Stimulated activated CD4-positive, alpha-beta T cell treated with anti-CD3 and anti-CD28 coated beads, TNF-alpha, amount 100 ng/mL, for 4 hours (primary cell): ENCODE measurements at places on chromosomes 2 and 18.

- DNase-seq = no peak
These were observed 1376.3 kb upstream of the CELF4 start for GRCh38 chr18:38941711-38942561.

DNA sequence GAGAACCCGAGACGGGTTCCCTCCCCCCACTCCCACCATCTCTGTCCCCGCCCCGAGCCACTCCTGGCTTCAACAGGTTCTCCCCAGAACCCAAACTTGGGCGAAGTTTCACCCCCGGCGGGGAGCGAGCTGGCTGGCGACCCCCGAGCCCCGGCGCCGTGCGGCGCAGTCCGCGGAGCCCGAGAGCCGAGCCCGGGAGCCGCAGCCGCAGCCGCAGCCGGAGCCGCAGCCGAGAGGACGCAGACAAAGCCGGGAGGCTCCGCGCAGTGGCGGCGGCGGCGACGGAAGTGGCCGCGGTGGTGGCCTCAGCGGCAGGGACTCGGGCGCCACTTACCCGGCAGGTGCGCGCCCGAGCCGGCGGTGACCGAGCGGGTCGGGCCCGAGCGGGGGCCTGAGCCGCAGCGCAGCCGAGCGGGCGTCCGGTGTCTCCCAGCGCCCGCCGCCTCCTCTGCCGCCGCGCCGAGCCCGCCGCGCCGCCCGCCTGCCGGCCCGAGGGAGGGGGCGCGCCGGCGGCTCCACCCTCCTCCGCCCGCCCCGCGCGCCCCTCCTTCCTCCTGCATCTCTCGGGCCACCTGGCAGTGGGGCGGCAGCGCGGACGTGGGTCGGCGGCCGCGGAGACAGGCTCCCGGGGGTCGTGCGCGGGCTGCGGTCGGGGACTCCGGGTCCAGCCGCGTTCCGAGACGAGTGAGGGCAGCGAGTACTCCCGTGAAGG lies at the start of gene ECEL1:
Gene ECEL1 (minus strand): TSS at position 450 of the 712 bp plus-strand sequence. CDS start 1,181 bp downstream, outside the sequence.
- no peak for DNase-seq

- no peak for DNase-seq
These were observed 8.3 kb downstream of the CTAGE1 start for GRCh38 chr18:22409445-22409844.

DNA sequence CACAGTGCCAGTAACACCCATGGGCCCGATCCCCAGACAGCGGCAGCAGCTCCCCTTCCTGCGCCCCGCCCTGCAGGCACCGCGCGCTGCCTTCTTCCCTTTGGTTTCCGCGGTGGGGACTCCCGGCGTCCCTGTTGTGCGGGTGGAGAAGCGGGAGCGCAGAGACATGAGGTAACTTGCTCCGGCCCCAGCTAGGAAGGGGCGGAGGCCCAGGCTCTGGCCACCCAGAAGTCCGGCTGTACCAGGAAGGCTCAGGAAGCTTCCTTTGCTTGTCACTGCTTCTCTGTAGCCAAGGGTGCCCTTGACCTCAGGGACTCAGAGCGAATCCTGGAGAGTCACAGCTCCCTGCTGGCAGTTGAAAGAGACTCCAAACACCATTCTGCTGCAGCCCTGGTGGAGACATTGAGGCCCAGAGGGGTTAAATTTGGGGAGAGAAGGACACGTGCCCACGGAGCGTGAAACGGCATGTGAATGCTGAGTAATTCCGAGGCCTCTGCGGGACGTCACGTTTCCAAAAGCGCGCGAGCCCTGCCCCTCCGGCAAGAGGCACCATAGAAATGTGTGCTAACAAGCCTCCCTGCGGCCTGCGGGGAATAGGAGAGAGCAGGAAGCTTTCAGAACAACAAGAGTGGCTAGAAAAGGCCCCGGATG lies 6.7 kb upstream of the ADCY3 start:
- DNase-seq = peak; percentile 16

DNA sequence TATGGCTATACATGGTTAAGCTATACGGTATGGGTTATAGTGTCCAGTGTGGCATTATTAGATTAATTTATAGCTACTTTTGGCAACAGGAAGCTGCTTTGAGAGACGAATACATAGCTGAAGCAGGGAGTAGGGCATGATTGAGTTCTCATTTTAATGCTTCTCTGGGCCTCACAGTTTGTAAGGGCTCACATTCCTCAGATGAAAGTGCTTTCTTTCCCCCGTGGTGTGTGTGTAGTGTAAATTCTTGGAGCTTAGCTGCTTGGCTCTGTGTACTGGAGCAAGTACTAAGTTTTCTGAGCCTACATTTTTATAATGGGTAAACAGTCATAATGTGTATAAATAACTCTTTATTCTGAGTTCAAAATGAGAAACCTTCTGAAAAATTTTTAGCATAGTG lies 173.7 kb downstream of the PTPRM start:
- DNase-seq = no peak

DNA sequence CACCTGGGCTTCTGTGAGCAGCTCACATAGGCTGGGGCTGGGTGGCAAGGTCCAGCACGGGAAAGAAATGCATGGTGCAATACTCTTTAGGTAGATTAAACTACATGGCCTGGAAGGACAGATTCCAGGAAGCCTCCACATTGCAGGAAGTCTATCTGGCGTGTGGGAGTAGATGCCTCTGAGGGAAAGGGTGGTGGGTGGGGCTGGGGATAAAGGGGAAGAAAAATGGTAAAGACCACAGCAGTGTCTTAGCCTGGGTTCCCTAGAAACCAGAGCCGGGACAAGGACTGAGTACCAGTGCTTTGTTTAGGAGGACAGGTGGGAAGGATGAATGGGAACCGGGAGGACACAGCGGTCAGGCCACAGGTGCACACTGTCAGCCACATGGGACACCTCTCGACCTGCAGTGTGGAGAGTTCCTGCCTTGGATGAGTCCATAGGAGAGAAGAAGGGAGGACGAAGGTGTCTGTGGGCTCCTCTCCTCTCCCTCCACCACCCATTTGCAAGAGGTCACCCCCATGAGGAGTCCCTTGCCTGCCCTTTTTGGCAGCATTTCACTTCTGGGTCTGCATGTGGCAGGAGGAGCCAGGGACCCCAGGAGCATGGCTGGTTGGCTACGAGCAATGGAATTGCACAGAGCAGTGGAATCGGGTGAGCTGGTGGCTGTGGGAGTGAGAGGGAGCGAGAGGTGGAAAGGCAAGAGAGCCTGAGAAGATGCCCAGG lies 91.5 kb upstream of the HS6ST1 start:
- no peak for DNase-seq

- DNase-seq = no peak
These were observed 69.4 kb downstream of the ZDBF2 start for GRCh38 chr2:206343816-206344215.

GRCh38 chr18:23073996-23074606 lies 61.2 kb upstream of the CABLES1 start:
- DNase-seq = no peak

DNA sequence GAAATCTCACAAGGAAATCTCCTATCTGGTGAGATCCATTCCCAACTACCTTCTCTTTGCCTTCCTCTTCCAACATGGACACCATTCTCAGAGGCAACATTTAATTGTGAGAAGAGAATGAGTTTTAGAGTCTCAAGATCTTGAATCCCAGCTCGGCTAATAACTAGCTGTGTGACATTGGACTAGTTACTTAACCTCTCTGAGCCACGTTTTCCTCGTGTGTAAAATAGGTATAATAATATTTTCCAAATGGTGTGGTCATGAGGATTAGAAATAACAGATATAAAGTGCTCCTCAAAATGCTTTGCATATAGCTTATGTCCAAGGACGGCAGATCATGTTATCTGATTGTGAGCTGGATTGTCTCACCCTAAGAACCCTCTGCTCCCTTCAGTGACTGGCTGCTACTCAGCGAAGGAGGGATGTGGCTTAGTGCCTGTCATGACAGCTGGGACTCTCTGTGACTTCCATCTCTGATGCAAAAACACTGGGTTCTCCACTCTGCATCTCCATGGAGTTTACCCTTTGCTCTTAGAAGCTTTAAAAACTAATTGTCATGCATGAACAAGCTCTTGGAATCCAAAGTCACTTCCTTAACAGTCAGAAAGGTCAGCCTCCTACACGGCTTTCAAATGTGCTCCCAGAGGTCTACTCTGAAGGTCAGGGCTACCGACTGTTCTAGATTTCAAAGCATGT lies 38.4 kb upstream of the MRPL19 start:
- DNase-seq = no peak

GRCh38 chr2:30134582-30134981 lies 12.2 kb upstream of the YPEL5 start:
- no peak for DNase-seq

GRCh38 chr18:77645170-77645872 lies 395.7 kb downstream of the GALR1 start:
- no peak for DNase-seq

GRCh38 chr2:122249673-122250072 lies 494.2 kb downstream of the TSN start:
- no peak for DNase-seq

GRCh38 chr2:9779596-9780264 lies 63.5 kb upstream of the TAF1B start:
- no peak for DNase-seq

GRCh38 chr18:50460716-50461115 lies 85.9 kb downstream of the SKA1 start:
- no peak for DNase-seq

DNA sequence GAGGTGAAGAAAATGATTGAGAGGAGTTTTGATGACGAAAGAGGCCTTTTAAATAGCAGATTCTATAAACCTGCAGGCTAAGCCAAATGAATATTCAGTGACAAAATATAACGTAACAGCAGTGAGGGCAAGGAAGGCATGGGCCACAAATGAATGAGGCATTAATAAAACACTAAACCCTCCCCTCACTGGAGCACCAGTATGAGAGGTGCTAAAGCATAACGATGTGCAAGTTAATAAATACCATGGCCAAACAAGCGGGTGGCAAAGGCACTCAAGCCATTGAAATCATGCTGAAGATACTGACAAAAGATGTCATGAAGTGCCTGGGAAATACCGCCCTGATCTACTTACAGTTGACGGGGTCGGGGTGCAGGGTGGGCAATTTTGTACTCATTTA lies 30.2 kb upstream of the LONRF2 start:
- no peak for DNase-seq

DNA sequence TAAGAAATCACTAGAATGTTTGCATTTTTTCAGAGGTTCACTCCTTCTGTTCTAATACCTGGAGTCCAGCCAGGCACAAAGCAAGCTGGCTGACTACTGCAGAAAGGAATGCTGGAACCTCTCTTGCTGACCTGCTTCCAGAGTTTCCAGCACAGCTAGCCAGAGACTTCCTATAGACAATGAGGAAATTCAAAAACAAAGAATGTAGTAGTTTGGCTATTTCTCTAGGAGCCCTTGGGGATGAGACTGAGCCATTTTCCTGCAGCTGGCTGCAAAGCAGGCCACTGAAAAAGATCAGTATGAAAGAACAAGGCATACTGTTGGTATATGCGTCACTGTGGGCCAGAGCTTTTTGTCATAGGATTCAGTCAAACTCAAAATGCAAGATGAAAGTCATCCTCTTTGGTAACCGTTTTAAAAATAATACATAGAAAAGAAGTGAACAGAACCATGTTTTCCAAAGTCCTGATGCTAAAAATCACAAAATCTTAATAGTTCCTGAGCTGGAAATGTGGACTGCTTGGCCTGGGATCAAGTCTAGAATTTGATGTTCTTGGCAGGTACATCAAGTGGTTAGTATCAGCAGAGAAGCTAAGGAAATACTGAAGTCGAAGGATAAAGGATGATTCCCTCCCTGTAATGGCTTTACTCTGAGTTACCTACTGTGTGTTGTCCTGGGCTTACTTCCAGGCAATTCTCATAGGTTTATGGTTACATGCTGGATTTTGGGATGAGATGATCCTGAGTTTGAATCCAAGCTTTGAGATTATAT lies 9.0 kb upstream of the DSEL start:
- DNase-seq = no peak

- DNase-seq = no peak
These were observed 2.1 kb upstream of the ZBTB14 start for GRCh38 chr18:5297597-5297996.

DNA sequence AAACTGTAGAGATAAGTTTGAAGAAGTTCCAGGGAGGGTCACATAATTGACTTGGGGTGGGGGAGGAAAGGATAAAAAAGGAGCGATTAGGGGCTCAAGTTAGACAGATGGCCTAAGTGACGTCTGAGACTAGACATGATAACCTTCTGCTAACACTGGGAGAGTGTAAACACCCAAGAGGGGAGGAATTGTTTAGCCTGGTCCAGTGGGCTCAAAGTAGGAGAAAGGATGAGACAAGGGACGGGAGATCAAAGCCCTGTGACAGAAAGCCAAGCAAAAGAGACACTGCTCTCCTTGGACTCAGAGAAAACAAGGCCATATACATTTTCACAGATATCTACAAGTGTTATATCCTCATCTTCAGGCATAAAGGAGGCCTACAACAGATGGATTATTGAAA lies 45.5 kb upstream of the IHH start:
- no peak for DNase-seq

GRCh38 chr2:143720095-143720664 lies 591.0 kb downstream of the ARHGAP15 start:
- DNase-seq = no peak

DNA sequence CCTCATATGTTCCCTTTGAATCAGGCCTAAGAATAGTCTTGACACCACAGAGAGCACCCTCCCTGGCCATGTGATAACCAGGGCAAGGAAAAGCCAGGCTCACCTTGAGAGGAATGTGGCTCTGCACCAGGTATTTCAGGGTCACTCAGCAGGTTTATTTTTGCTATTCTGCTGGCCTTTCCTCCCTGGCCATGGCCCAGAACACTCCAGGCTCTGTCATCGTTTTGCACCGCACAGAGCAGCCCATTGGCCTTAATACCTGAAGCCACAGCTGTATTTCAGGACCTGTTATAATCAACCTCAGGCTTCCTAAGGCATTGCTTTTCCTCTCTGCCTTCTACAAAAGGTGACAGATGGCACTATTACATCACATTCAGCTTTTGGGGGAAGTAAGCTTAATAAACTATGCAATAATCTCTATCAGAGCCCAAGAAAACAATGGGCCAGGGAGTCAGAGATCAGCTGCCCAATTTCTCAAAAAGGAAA lies 668.3 kb downstream of the IRS1 start:
- DNase-seq = no peak

DNA sequence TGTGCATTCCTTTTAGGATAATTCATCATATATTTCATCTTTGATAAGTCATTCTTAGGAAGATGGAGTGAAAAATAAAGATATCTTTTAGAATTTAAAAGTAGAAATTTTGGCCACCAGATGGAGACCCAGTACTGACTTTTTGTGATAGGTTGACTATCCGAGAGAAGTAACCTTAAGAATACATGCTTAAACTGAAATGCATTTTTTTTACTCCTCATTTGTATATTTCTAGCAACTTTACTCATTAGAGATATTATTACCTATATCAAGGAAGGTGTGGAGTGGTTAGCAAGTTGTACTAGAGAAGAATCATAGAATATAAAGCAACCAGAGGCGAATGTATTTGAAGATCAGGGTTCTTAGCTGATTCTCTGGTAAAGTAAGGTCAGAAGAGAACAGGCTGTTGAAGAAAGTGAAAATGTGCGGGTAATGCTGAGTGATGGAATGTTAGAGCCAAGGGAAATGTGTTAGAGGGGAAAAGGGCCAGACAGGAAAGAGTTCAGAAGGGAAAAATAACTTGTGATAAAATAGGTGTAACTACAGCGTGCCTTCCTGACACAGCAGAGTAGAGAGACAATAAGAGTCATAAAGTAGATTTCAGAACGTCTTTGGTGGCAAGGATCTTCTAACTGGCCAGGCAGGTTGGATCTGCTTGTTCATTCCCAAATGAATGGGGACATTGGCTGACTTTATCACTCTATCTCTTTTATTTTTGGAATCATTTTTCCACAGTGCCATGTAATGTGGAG lies 52.3 kb downstream of the TDRD15 start:
- DNase-seq = no peak

- no peak for DNase-seq
These were observed 15.1 kb downstream of the TRAK2 start for GRCh38 chr2:201436141-201436540.
